ENCODE measurements at places on chromosomes 1 and 21.

- no peak for DNase-seq
These were observed 78.6 kb downstream of the SYT6 start for GRCh38 chr1:114075105-114075504.

- no peak for DNase-seq
These were observed 45.1 kb downstream of the BACE2 start for GRCh38 chr21:41213021-41213420.

GRCh38 chr21:23021481-23021880 lies 2023.3 kb downstream of the NCAM2 start:
- DNase-seq, result no peak

DNA sequence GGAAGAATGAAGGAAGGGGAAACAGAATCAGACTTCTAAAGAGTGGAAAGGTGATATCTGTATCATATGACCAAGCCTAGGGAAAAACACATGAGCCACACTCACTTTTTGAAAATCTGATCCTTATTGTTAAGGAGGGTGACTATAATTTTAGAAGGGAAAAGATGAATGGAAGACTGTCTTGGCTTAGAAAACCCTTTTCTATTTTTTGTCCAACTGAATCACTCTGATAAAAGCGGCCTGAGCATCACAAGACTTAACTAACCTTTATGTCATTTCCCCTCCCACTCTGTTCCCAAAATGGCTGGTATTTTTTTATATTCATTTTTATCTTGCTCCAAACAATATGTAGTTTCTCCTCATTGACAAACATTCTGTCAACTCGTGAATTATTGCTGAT lies 169.8 kb downstream of the C1orf21 start:
- no peak for DNase-seq

- no peak for DNase-seq
These were observed 326.7 kb upstream of the RGS18 start for GRCh38 chr1:191831572-191831971.

- DNase-seq, result no peak
These were observed 132.7 kb downstream of the CCDC185 start for GRCh38 chr1:223525957-223526356.

DNA sequence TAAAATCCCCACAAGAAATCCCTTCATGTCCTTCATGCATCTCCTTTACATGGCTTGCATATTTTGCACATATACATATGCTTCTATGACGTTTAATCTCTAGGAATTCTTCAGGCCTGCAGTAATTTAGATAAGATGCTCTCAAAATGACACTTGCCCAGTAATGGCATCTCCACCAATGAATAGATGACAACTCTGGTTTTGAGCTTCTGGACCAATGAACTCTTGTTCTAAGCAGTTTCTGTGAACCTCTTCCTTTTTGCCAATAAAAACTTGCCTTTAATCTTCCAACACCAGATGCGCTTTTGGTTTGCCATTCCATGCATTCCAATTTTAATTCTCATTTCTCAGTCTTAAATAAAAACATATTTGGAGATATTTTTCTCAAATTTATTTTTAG lies 189.8 kb upstream of the OLFM3 start:
- no peak for DNase-seq

DNA sequence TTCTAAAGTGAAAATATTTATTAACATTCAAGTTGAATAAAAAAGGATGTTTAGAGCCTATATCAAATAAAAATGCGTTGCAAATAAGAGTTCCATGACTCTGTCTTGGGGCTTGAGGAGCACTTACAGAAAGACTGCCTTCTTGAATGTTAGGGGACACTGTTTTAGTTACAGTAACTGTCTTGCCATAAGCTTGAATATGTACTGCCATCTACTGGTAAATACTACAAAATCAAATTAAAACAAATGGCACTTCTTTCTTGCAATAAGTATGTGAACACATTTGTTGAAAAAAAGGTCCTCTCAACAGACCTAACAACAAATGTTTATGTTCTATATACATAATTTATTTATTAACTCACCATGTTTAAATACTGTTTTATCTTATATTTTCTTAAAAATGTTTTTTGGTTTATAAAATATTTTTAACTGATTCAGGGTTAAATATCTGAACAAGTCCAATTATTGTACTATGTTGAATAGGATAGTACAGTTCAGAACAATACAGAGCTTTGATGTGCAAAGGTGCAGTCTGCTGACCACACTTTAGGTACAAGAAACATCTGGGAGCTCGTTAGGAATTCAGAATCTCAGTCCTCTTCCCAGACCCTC lies 199.5 kb downstream of the LRRIQ3 start:
- DNase-seq, result no peak

GRCh38 chr1:25120281-25120680 lies 112.0 kb downstream of the SYF2 start:
- DNase-seq, result no peak

- no peak for DNase-seq
These were observed 37.4 kb upstream of the CASZ1 start for GRCh38 chr1:10833630-10834557.

DNA sequence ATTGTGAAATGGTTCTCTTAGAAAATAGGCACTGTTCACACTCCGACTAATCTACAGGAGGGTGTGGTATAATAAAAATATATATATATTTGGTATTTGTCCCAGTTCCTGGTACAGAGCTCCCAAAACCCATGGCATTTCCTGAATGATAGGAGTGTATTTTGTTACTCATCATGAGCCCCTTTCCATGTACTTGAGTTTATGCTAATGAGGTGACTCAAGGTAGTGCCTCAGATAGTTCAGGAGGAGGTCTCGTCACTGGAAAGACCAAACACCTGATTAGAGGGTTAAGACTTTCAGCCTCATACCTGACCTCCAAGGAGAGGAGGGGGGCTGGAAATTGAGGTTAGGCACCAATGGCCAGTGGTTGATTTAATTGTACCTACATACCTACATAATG lies 57.9 kb downstream of the TTC3 start:
- no peak for DNase-seq

- DNase-seq, result no peak
These were observed 19.7 kb downstream of the MRPS6 start for GRCh38 chr21:34093083-34093482.

GRCh38 chr1:94071976-94072375 lies 49.0 kb downstream of the ABCA4 start:
- no peak for DNase-seq

DNA sequence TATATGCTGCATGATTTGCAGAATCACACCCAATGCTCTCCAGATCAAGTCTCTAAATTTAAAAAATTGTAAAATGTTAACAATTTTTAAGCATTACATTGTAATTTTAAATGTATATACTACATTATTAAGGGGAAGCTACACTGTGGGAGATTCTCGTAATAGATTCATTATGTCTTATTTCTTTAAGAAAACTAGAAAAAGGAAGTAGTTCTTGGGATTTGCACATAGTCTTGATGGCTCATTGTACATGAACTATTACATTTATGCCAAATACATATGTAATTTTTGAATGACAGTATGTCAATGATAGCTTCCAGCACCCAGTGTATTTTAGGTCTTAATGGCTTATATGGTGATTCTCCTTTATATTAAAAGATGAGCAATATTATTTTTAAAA lies 250.3 kb downstream of the PTPRC start:
- DNase-seq, result no peak

DNA sequence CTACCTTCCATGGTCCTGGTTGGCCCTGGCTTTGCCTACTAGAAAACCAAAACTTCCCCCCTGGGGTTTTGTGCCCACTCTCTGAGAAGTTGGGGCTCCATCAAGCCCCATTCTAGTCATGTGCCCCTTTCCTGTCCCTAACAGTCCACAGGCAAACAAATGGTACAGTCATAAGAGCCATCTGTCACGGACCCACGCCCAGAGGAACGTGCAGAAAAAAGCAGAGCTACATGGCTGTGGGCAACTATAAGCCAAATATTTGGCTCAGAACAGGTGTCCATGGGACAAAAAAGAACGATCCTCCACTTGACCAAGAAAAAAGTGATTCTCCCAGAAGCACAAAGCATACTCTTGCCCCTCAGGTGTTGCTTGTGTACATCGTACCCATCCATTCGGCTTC lies 14.6 kb upstream of the TRNAU1AP start:
- no peak for DNase-seq

GRCh38 chr1:92399076-92399475 lies 87.6 kb downstream of the GFI1 start:
- no peak for DNase-seq

DNA sequence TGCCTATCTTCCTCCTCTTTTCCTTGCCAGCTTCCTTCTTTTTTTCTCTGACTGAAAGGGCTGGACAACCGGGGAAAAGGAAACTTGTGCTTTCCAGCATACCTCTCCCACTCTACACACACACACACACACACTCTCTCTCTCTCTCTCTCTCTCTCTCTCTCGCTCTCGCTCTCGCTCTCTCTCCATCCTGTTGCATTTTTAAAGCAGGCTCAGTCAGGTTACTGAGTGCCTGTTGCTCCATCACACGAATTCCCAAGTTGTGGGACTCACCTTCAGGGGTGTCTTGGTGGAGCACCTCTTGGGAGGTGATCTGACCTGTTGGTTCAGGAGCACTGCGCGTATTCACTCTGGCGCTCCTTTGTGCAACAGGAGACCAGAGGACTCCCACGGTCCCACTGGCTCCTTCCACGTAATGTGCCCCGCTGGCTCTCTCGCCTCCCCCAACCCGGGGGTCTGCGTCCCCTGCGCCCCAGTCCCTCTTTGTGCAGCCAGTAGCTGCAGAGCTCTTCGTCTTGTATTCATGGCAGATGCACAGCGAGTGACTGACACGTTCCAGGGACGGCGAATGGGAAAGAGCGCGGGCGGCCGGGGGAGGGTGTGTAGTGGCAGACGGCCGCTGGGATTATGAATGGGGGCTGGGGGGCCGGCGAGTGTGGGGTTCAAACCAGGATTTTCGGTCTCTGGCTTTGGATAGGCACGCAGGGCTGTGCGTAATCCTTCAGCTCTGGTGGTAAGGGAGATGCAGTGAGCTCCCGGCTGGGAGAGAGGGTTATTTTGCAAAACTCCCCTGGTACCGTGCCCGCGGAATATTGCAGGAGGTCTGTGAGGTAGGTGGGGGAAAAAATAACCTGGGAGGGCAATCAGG lies 660 bp upstream of the PDE4B start:
- DNase-seq, result no peak

GRCh38 chr1:178607718-178608408 lies 95.0 kb downstream of the TEX35 start:
- no peak for DNase-seq

DNA sequence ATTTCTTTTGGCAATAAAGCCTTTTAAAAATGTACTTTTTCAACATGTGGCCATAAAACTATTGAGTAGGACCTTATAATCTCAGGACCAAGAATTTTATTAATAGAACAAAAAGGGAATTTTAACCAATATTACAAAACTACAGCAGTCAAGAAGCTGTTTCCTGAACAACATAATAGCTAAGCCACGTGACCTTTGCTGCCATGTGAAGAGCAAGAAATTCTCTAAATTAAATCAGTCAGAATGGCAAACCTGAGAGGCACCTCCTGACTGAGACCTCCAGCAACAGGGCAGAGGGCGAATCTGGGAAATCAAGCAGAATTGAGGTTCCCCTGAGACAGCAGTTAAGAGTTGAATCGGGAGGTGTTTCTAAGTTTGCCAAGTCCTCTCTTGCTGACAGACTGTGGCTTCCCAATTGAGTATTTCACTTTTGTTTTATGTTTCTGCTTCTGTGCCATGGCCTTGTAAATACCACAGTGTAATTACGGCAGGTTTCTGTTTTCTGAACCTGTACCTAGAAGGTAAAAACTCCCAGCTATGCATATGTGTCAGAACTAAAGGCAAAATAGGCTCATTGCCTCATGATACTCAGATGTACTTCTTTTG lies 358.4 kb downstream of the NTNG1 start:
- DNase-seq, result no peak

DNA sequence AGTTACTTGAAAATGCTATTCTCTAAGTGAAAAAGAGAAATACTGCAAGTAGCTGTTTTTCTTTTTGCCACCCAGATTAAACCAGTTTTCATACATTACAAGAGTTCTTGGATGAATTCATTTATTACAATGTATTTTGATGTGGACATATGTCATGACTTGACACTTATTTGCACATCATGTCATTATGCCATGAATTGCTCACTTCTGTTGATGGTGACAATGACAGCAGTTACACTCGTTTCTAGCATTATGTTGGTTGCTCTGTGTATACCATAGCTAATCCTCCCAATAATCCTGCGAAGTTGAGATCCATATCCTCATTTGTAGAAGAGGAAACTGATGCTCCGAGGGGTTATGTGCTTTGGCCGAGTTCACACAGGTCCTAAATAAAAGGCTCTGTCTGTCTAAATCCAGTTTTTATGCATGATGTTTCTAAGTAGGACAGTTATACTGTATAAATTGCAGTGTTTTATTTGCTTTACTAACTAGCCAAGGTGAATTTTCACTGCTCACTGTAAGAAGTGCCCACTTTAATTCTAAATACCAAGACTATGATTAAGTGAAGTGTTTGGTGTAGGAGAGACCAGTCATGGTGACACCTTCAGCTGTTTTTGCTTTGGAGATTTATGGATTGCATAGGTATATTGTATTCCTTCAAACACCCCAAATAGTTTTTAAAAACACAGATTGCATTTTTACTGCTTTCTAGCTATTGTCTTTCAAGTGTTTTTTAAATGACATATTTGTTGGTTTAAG lies 56.7 kb downstream of the PRDM2 start:
- DNase-seq, result no peak

- DNase-seq, result no peak
These were observed 137.0 kb upstream of the DPT start for GRCh38 chr1:168865850-168866620.

GRCh38 chr1:151729966-151730291 lies 8.6 kb downstream of the RIIAD1 start:
- no peak for DNase-seq

GRCh38 chr21:21165063-21165645 lies 166.9 kb downstream of the NCAM2 start:
- peak; percentile 90 for DNase-seq

DNA sequence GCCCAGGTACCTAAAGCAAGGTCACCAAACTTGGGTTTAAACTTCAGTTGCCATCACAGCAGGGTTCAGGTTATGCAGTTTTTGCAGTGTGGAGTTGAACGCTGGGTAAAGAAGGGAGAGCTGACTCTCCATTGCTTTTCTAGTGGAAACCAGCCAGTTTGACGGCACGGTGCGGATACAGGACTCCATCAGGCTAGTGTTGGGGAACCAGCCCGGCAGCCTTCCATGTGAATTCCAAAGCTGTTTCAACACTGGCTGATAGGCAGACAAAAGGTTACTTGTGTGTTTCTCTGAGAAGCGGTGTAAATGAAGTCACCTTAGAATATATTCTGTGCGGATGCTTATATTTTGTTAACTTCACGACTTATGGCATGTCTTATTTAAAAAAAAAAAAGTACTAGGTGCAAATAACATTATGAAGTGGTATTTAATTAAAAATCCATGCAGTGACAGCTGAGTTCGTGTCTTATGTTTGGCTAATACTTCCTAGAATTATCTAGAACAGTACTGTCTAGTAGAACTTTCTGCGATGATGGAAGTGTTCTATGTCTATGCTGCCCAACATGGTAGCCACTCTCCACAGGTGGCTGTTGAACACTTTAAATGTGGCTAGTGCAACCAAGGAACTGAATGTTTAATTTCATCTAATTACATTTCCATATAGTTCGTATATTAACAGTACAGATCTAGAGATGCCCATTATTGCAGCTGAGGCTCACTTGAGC lies 29.9 kb upstream of the RCAN3 start:
- DNase-seq, result no peak

- DNase-seq, result no peak
These were observed 5.6 kb downstream of the MORN1 start for GRCh38 chr1:2385606-2386280.

- no peak for DNase-seq
These were observed 622.3 kb upstream of the PLXNA2 start for GRCh38 chr1:208866386-208866955.
